ENCODE measurements at places on chromosomes 2 and 18.
A peak's percentile ranks its signal among the peaks of the same experiment; 100 is the strongest.

GRCh38 chr18:59383851-59384250, 24.8 kb upstream of the LMAN1 start:
- no peak for DNase-seq

GRCh38 chr2:99555404-99555803, 65.6 kb upstream of the REV1 start:
- DNase-seq: no peak

GRCh38 chr2:134283661-134284060, 29.8 kb downstream of the MGAT5 start:
- DNase-seq: no peak

- DNase-seq: no peak
These were observed 397.4 kb downstream of the RND3 start for GRCh38 chr2:150090031-150090430.

- DNase-seq: no peak
These were observed 30.9 kb downstream of the LONRF2 start for GRCh38 chr2:100291152-100291970.

- no peak for DNase-seq
These were observed 89.3 kb downstream of the ARMC9 start for GRCh38 chr2:231287696-231288095.

GRCh38 chr18:75209951-75210258, 692 bp upstream of the TSHZ1 start:
- DNase-seq: no peak

GRCh38 chr2:212904646-212905045, 246.8 kb downstream of the IKZF2 start:
- DNase-seq: no peak

- DNase-seq: no peak
These were observed 234.4 kb downstream of the SOCS6 start for GRCh38 chr18:70523035-70523791.

DNA sequence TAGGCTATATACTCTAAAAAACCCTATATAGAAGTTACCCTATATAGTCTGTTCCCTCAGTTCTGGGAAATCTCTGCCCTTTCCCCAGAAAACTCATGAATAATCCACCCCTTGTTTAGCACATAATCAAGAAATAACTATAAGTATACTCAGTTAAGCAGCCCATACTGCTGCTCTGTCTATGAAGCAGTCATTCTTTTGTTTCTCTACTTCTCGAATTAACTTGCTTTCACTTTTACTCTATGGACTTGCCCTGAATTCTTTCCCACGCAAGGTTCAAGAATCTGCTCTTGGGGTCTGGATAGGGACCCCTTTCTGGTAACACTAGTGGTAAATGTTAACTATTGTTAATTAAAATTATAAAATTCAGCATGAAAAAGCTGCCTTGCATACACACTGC, 17.4 kb upstream of the AP1S3 start:
- DNase-seq: no peak

DNA sequence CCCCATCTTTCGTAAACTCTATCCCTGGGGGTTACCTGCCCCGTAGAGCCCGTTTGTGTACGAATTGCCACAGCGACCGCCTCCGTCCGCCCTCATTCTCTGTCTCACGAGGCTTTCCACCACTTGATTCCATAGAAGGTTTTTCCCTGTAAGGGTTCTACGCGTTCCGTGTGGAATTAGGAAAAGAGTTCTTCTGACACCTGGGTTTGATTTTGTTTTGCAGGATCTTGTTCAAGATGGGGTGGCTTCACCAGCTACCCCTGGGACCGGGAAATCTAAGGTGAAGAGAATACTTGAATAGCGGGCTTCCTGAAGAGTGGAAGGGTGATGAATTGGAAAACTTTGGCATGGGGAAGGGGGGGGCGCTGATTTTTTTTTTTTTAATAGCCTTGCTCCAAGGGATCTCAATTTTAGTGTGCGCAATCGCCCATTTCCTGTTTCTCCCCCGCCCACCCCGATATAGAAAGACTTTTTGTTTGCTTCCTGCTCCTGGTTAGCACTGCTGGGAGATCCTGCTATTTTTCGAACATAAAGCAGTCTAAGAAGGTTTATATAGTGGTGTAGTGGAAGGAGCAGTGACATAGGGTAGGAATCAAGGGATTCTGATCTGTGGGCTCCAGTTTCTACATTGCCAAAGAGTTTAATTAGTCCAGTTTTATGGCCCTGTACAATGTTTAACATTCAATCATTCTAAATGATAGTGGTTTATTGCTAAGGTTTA, 564 bp downstream of the GCC2 start:
- DNase-seq: no peak

DNA sequence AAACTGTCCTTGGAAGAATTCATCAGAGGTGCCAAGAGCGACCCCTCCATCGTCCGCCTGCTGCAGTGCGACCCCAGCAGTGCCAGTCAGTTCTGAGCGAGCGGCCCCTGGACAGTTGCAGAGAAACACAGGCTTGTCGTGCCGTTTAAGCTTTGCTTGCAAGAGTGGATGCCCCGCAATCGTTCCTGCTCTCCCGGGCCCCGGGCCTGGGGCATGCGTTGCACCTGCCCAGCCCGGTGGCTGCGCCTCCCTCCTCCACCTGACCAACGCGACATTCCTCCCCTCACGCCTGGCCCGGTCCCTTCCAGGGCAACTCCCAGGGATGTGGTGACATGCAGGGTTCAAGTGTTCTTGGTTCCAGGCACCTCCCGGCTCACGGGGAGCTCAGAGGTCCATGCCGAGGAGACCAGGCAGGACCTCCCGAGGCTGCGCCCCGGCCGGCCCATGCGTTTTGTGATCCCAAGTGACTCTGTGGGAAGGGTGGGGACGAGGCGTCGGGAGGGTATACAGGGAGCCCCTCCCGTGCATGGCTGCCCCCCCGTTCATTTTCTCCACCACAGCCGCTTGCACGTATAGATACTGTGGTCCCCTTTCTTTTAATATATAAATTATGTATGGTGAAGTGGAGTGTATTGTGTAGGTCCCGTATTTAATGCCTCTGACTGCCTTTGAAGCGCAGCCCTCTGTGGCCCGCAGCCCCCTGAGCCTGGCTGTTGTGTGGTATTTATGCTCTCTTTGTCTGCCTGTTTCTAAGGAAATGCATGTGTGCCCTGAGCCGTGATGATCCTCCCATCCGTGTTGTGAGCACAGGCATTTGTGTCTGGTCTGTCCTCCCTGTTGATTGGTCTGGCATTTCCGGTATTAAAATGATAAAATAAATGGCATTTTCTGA, 21.2 kb downstream of the ODC1 start:
- no peak for DNase-seq

GRCh38 chr2:212494418-212495020, 44.1 kb downstream of the ERBB4 start:
- DNase-seq: no peak

DNA sequence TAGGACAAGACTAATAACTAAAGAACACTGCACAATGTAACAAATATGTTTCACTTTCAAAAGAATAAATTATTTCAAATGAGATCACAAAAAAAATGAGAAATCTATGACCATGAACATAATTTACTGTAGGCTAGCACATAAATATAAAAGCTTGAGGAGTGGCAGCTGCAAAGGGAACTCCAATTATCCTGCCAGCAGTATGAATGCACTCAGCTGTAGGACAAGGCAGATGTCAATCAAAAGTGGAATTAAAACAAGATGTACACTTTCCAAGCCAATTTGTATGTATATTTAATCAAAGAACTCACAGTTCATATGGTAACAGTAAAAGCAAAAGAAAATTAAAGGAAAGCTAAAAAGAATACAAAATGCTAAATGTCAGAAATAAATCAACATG, 76.6 kb upstream of the NCKAP5 start:
- DNase-seq: no peak

GRCh38 chr18:49898421-49898820, 85.1 kb upstream of the ACAA2 start:
- DNase-seq: no peak

DNA sequence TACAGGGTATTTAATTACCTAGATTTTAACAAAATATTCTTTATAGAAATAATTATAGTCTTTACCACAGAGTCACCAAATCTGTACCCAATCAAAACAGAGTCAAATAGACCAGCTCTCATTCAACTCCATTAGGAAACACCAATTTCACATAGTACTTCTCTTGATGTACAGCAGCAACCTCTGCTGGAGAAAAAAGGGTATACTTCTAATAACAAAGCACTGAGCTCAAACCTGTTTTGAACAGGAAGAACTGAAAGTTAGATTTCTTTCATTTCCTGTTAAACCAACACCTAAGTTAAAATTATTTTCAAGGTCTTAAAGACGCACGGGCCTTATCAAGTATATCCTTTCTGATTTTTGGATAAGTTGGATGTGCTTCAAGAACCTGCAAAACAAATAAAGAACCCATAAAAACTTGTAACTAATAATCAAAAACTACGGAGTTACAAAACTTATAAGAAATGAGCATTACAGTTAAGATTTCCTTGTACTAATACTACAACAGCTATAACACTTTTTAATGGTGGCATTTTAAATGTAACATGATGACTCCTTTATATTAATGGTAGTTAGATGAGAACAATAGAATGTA, 79.0 kb downstream of the TTC21B start:
- DNase-seq: no peak

DNA sequence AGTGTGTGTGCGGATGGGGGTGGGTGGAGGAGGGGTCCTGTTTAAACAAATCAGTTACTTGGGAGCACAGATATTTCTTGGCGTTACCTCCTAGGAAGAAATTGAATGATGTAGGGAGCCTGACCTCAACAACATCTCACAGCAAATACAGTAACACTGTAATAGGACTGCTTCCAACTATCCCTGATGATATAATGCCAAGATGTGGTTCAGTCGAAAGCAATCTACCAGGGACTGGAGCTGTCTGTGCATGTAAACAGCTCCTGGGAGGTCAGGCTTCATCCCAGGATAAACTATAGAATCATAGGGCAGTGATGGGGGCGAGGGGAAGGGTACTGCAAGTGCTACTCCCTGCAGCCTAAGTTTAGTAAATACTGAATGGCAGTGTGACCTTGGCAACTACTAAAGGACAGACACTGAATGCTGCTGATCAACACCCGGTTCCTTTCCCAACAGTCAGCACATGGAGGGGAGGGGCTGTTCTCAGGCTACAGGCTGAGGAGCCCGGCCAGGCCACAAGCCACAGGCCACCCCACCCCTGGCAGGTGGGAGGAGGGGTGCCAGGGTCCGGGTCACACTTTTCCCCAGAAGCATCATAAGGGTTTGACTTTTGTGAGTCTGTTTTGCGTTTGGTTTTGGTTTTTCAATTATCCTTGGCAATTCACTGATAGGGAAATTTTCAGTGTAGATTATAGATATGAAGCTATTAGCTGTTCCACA, 85.3 kb upstream of the ZNF397 start:
- no peak for DNase-seq

DNA sequence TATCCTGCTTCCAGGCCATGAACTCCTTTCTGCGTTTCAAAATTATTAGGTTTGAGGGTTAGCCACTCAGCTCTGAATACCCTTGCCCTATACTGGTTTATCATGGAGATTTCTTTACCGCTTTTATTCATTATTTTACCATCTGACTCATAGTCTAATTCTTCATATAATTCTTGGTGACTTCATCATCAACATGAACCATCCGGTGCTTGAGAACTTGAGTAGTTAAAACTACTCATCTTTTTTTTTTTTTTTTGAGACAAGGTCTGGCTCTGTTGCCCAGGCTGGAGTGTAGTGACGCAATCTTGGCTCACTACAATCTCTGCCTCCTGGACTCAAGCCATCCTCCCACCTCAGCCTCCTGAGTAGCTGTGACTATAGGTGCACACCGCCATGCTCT, 94.2 kb upstream of the LHCGR start:
- DNase-seq: no peak

DNA sequence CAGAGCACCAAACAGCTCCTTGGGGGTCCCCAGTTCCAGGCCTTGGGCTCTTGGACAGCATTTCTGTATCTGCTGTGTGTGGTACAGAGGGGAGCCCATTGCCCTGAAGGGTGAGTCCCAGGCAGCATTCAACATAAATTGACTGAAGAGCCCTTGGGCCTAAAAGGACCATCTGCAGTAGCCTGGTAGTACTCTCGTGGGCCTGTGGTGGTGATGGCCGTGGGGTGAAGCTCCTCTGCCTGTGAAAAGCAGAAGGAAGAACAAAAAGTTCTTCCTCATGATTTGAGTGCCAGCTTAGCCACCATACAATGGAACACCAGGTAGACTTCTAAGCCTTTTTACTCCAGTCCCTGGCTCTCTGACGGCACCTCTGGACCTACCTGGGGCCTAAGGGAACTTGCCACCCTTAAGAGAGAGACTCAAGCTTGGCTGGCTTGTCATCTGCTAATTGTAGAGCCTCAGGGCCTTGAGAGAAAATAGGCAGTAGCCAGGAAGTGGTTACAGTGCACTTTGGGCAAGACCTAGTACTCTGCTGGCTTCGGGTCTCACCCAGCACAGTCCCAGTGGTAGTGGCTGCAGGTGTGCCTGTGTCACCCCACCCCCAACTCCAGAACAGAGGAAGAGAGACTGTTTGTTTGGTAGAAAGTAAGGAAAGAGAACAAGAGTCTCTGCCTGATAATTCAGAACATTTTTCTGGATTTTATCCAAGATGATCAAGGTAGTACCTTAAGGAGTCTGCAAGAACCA, 84.6 kb upstream of the CERS6 start:
- no peak for DNase-seq

DNA sequence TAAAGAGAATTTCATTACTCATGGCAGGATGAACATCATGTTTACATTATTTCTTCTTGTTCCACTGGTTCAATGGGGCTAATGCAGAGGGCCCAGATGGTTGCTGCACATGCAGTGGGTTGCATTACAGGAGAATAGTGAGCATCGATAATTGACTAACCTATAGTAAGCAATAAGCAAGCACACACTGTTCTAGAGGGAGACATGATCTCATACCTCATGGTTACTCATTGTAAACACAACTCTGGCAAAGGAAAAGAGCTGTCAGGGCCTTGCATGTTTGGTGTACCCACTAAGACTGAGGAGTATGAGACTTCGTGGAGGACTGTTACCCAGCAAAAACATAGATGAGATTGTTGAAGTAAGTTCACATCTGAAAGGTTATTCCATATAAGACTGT, 885.6 kb upstream of the VRK2 start:
- no peak for DNase-seq

DNA sequence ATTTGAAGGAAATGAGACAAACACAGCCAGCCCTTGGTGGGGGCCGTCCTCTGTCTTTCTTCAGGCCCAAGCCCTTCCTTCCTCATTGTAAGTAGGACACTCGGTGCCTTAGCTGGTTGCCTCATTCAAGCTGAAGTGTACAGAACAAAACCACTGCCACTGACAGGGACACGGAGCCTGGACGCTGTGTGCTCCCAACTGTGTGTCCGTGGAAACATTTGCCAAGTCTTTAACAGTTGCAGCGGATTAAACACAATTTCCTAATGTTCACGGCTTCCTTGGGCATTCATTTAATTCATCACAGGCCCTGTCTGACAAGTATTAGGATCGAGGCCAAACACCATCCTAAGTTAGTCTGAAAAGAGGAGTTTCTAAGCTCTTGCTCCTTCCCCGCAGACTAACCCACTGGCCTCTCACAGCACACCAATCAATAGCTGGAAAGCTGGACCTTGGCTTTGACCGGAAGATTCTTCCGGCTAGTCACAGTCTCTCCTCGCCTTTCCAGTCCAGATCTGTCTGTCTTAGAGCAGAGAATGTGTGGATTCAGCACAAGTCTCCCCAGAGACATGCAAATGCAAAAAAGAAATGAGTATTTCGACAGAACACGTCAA, 68.7 kb upstream of the ACSL3 start:
- DNase-seq: peak; percentile 10

- no peak for DNase-seq
These were observed 121.8 kb downstream of the CDC42EP3 start for GRCh38 chr2:37549598-37549997.

- no peak for DNase-seq
These were observed 47.4 kb downstream of the GBX2 start for GRCh38 chr2:236120829-236121228.

- no peak for DNase-seq
These were observed 77.4 kb downstream of the DCDC2C start for GRCh38 chr2:3780477-3781402.

GRCh38 chr2:184372484-184372883, 225.8 kb upstream of the ZNF804A start:
- no peak for DNase-seq
